ENCODE measurements at places on chromosomes 6 and 20.

- no peak for DNase-seq
These were observed 56.6 kb downstream of the MTHFD1L start for GRCh38 chr6:150922137-150922536.

- no peak for DNase-seq
These were observed 75.9 kb upstream of the SYNJ2 start for GRCh38 chr6:157905590-157906342.

DNA sequence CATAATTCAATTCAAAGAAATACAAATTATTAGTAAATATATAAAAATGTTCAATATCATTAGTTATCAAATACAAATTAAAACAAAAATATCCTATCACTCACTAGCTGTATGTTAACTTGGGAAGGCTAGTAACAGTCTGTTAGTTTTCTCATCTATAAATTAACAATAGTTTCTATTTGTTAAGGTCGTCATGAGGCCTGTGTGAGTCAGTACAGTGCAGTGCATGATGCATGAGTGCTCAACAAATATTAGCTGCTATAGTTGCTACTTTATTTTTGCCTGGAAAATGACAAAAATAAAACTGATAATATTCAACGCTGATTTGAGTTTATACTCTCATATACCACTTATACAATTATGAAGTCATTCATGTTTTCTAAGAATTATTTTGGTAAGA, 401.6 kb upstream of the RUNX2 start:
- DNase-seq = no peak

DNA sequence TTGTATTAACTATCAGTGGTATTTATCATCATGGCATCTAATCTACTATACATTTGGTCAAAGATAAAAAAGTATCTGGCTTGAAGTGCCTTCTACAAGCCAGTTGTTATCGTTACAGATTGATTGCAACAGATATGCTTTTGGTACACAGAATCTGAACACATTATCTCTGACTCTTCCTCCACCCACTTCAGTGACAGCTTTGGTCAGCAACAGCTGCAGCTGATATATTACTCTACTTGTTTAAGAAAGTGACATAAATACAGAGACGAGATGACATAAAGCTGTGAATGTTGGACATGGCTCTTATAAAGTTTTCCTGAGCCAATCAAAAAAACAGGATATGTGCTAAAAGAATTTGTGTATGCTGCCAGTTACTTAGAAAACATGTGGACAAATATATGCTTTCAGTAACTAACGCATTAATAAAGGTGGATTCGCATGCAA, 77.6 kb downstream of the HIVEP2 start:
- DNase-seq = no peak

- DNase-seq = no peak
These were observed 69.3 kb upstream of the SYNJ2 start for GRCh38 chr6:157912326-157912725.

DNA sequence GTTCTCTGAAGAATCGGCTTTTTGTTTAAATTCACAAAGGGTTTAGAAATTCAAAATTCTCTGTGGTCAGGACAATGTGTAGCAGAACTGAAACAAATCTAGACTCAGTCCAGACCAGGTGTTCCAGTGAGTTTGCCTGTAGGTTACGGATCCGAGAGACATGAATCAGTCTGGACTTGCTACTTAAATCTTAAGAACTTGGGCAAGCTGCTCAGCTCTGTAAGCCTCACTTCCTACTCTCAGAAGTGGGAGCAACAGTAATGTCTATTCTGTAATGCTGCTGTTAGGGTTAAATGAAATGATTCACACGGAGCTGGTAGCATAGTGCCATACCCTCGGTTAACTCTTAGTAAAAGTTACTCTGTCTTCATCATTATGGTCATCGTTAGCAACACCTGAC, 37.7 kb downstream of the HECA start:
- no peak for DNase-seq

DNA sequence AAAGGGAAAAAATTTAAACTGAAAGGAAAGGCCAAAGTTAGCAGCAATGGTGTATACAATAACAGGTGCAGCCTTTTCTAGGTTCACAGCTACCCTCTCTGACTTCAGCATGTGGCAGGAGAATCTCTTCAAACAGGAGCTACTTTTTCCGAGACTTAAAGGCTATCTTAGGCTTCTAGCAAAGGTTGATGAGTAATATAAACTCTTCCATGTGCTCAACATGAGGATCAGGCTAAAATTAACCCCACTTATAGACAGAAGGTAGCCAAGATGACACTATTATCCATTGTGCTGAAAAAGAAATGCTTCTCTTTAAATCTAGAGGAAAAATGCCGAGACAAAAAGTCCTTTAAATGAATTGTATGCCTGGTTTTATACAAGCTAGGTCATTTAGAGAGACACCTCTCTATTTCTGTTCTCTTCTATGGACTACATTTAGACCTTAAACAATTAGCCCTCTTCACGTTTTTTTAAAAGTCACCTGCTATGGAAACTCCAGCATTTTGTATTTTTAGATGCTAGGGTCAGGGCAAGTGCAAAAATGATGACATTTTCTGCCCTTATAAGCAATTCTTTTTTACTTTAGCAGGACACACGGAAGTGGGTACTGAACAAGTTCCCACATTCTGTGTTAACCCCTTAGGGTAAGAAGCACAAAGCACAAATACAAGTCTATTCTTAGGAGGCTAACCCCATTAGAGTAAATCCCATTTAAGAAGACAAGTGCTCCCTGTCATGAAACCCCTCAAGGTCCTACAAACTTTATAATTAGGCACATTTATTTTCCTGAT, 216.8 kb upstream of the CITED2 start:
- DNase-seq = no peak

- DNase-seq = no peak
These were observed 28.1 kb downstream of the NRSN1 start for GRCh38 chr6:24154121-24154520.

DNA sequence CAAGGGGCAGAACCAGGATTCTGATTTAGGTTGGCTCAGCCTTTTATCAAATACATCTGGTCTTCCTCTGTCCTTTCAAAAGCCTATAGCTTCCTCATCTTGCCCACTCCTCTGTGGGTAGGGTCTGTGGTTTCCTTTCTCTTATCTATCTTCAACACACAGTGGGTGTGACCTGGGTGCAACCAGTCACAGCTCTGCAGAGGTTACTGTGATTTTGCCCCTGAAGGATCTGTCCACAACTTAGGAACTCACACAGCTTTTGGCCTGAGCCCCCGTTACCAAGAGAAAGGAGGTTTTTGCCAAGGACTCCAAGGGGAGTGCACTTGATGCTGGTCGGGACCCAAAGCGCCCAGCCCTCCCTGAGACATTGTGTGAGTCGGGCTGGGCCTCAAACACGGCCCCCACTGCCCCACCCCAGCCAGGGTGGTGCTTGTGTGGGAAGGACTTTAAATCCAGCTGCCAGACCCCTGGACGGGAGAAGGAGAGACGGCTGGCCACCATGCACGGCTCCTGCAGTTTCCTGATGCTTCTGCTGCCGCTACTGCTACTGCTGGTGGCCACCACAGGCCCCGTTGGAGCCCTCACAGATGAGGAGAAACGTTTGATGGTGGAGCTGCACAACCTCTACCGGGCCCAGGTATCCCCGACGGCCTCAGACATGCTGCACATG, at the start of gene PI16:
Gene PI16, plus strand, starts transcription at position 477 of the 670 bp plus-strand sequence. Its CDS starts 23 bp downstream, at position 500.
- no peak for DNase-seq

- no peak for DNase-seq
These were observed 572.8 kb downstream of the TFAP2A start for GRCh38 chr6:9841886-9842725.

DNA sequence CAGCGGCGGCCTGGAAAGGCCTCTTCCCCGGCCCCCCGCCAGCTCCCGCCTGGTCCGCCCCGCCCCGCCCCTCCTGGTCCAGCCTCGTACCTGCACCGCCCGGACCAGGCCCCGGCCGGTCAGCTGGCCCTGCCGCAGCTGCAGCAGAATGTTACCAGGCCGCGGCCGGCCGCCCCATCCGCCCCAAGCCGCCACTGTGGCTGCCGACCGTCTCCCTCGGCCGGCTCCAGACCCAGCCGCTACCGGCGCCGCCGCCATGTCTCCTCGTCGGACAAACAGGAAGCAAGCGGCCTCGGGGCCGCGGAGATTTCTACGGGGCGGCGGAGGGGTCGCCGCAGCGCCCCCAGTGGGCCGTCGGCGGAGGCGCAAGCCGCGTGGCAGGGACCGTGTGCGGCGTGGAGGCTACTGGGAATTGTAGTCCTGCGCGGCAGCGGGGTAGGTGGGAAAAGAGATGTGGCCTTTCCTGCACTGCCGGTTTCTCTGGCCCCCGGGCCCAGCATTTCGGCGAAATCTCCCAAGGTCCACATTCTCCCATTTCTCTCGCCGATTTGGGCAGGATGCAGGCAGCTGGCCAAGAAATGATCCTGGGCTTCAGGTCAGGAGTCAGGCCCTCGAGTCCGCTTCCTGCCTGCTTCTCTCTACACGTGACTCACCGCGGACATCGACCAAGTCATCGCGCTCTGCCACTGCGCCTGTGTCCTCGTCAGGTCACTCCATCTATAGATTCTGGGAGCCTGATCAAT, at the start of gene TRPC4AP:
Gene TRPC4AP, minus strand, starts transcription at position 284 of the 743 bp plus-strand sequence. Its CDS starts 26 bp downstream, at position 258.
- DNase-seq = no peak

- DNase-seq = no peak
These were observed 117.8 kb downstream of the QRSL1 start for GRCh38 chr6:106747139-106747538.

GRCh38 chr6:30101444-30102413, 11.2 kb downstream of the TRIM31 start:
- DNase-seq = no peak

DNA sequence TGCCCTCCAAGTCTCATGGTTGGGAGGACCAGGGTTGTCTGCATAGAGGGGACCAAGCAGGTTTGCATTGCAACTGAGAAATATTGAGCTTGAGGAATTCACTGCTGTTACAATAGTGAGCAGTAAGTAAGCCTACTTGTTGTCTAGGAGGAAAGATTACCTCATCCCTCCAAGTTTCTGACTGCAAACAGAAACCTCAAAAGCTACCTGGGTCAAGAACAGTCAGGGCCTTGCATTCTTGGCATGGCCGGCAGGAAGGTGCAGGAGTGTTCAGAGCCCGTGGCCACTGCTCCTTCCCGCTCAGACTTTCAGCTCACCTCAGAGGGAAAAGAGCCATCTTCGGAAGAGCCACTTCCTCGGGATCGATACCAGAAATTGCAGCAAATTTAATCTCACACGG, 46.0 kb upstream of the DOK5 start:
- DNase-seq = no peak

- no peak for DNase-seq
These were observed 250.7 kb upstream of the SLC35B3 start for GRCh38 chr6:8686077-8686476.

DNA sequence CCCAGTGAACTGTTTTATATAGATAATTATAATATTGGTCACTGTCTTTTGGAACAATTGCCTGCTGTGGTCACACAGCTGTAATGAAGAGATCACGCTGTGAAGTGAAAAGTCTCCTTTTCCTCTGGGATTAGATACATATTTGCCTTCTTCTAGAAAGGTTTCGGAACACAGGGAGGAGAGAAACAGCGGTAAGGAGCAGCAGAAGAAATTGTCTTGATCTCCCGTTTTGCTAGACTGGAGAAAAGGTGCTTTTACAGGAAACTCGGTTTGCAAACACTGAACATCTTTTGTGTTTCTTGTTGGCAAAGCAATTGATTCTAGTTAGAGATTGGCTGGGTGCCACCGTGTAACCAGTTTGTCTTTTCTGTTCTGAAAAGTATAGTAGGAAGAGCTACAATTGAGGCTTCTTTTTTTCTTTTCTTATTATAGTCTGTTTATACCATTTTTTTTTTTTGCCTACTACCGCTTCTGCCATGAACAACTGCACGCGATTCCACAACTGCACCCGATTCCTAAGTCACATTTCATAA, 404.1 kb upstream of the ID4 start:
- peak; percentile 30 for DNase-seq

- DNase-seq = no peak
These were observed 18.7 kb downstream of the ADRM1 start for GRCh38 chr20:62321521-62321948.

DNA sequence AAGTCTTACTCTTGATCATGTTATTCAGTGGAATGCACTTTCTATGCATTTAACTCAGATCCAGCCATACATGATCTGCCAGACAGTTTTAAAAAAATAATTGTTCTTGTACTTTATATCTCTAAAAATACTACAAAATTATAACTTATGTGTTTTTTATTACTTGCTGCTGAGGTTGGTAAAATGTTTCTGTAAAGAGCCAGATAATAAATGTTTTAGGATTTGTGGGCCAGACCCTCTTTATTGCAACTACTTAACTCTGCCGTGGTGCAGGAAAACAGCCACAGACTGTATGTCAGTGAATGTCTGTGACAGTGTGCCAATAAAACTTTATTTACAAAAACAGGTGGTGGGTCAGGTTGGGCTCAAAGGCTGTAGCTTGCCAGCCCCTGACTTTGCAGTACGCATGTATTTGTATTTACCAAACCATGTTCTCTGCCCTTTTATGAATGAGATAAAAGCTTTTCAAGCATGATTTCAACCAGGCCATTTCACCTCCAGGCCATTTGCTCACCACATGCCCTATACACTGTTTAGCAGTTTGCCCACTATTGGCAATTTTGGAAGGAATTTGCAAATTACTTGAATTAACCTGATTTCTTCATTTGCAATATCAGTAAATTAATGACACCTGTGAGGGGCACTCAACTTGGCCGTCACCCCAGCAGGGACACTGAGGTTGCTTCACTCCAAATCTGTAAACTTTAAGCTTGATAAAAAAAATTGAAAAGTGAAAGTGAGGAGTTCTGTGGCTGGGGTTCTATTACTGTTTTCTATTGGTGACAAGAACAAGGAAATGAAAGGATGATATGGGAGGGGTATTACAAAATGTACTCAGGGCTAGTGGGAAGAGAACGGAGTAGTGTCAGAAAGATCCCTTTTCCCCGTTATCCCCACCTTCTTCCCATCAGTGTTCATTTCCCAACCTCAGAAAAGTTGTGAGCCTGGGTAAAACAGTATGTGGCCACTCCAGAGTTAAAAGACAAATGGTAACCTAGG, 133.4 kb downstream of the CEBPB start:
- DNase-seq = no peak

DNA sequence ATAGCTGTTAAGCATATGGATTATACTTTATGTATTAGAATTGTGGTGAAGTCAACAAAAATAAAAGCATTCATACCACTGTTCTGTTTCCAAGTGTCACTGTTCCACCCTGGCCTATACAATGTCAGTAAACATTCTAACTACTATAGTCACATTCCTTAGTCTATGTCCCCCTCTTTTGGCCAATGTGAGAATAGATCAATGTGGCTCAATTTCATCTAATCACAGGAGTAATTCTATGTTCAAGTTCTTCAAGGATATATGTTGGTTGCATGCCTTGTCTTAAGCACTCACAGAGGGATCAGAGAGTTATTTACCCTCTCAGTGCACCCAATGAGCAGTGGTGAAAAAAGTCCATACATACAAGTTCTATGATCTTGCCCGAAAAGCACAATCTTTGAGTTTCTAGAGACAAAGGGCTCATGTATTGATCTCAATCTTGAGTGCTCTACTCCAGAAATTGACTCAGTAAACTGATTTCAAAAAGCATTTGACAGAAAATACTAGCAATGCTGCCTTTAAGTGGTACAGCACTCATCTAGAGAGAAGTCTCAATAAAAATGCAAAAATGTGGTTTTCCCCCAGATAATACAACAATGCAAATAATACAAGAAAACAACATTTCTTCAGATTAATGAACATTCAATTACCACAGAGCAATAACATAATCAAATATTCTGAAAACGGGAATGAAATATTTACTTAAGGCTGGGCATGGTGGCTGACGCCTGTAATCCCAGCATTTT, 16.5 kb downstream of the SMLR1 start:
- DNase-seq = no peak

- no peak for DNase-seq
These were observed 18.5 kb upstream of the KCNK5 start for GRCh38 chr6:39247667-39248194.

- DNase-seq = no peak
These were observed 348.9 kb upstream of the ZFP64 start for GRCh38 chr20:52540509-52540908.

GRCh38 chr6:130943738-130944137, 116.5 kb downstream of the SMLR1 start:
- no peak for DNase-seq
